T-cell (primary cell): ENCODE measurements at places on chromosomes 2 and 18.

DNA sequence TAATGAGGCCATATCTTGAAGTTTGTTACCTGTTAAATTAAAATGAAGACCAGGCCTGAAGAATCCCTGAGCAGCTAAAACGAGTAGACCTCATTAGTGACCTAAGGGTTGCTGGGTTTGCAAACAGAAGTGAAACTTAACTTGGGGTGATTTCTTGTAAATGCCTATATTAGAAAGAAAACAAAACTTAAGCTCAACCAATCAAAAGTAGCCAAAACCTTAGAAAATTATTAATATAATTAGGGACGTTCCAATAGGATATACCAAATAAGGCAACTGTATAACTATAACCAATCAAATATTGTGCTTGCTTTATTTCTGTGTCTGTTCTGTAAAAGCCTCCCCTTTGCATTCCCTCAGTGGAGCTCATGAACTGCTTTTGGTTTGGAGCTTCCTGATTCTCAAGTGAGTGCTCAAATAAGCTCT, 137.9 kb upstream of the VRK2 start:
- no peak overlapping the region for H3K27ac ChIP-seq
- no peak for DNase-seq
- H3K36me3 ChIP-seq = no peaks in the 10 kb centered on the region
- no peak overlapping the region for H3K4me3 ChIP-seq
- H3K27me3 ChIP-seq = no peaks in the 10 kb centered on the region

GRCh38 chr2:51028829-51029228, 3.1 kb downstream of the NRXN1 start:
- H3K36me3 ChIP-seq = no peaks in the 10 kb centered on the region
- no peak for DNase-seq
- no peak overlapping the region for H3K4me3 ChIP-seq
- no peaks in the 10 kb centered on the region for H3K4me1 ChIP-seq
- no peak overlapping the region for H3K27ac ChIP-seq

GRCh38 chr2:75064691-75065396, 106.4 kb downstream of the POLE4 start:
- no peaks in the 10 kb centered on the region for H3K36me3 ChIP-seq
- no peaks in the 10 kb centered on the region for H3K4me1 ChIP-seq
- DNase-seq = peak; percentile 35
- H3K27me3 ChIP-seq = no peaks in the 10 kb centered on the region
- no peak overlapping the region for H3K27ac ChIP-seq

GRCh38 chr18:8901019-8901418, 195.7 kb downstream of the MTCL1 start:
- no peaks in the 10 kb centered on the region for H3K36me3 ChIP-seq
- H3K4me3 ChIP-seq = no peak overlapping the region
- no peak overlapping the region for H3K27ac ChIP-seq
- no peak for DNase-seq

- H3K27me3 ChIP-seq = no peaks in the 10 kb centered on the region
- H3K36me3 ChIP-seq = peaks cover 6% of the 10 kb centered on the region
Observed at GRCh38 chr2:177489719-177490301, 97.2 kb downstream of the AGPS start.

GRCh38 chr2:73112026-73112912, 479 bp downstream of the RAB11FIP5 start:
- peak overlapping the region; percentile 83 for H3K4me3 ChIP-seq
- H3K27me3 ChIP-seq = peaks cover 15% of the 10 kb centered on the region
- no peaks in the 10 kb centered on the region for H3K36me3 ChIP-seq

DNA sequence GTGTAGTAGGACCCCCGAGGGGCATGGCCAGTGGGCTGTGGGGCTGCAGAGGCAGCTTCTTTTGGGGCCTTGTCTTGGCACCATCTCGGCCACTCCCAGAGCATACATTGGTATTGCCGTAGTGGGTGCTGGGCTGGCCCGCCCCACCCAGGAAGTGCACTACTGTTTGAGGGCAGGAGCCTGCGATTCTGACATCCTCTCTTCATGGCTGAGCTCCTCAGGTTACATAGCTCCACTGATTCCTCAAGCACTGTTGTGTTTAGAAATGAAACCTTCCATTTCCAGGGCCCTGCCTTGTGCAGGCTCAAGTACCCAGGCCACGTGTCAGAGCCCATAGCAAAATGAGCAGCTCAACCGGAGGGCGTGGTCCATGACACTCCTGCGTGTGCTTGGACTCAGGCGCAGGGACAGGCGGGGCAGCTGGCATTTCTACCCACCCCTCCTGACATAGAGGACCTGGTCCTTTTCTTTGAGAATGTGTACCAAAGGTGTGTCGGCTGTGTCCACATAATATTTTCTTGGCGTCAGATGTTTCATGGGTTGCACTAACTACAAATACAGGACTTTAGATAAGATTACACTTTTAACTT, 67.9 kb downstream of the DGKD start:
- H3K27ac ChIP-seq = peak overlapping the region; percentile 76
- no peaks in the 10 kb centered on the region for H3K27me3 ChIP-seq
- DNase-seq = peak; percentile 80
- peak overlapping the region; percentile 41 for H3K4me3 ChIP-seq
- peaks cover 58% of the 10 kb centered on the region for H3K4me1 ChIP-seq

DNA sequence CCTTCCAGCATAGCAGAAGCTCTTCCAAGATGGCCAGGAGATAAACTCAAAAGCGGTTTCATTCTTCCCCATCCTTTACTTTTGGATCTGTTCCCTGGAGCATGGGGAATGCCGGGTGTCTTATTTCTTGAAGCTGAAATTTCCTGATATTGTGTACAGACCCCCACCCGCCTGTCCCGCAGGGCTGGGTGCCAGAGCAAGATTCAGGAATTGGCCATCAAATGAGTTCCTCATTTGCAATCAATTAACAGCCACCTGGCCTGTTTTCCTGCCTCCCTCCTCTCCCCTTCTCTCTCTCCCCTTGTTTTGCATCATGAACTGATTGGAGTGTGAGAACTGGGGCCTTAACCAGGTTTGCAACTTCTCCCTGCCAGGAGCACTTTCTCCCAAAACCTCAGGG, 202.1 kb downstream of the SH3RF3 start:
- peaks cover 3% of the 10 kb centered on the region for H3K4me1 ChIP-seq
- H3K36me3 ChIP-seq = no peaks in the 10 kb centered on the region
- no peak for DNase-seq

GRCh38 chr2:11980809-11981208, 234.4 kb downstream of the LPIN1 start:
- H3K4me1 ChIP-seq = no peaks in the 10 kb centered on the region

DNA sequence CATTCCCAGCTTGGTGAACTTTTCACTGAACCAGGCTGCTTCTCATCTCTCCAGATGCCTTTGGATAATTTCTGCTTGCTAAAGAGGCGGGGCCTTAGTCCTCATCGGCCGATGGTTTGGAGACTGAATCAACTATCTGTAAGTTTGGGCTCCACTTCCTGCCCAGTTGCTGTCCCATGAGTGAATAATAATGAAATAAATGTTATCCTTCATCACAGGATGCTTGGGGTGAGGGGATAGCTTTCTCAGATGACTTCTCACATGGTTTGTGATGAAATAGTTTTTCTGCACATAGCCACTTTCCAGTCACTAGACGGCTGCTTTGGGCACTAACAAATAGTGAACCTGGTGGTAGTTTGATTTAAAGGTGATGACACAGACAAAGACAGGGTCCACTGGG, 376.6 kb upstream of the TRIB2 start:
- DNase-seq = no peak
- peaks cover 2% of the 10 kb centered on the region for H3K4me1 ChIP-seq
- H3K27ac ChIP-seq = no peak overlapping the region
- no peaks in the 10 kb centered on the region for H3K27me3 ChIP-seq
